Smooth muscle cell of trachea (primary cell): ENCODE measurements at places on chromosomes 11 and 22. TPM values are rescaled to one million over a fixed set of nuclear protein-coding genes. Genes with fewer than 3 reads are reported as not detected.

The MAPK8IP2 gene
- total RNA-seq: 0.29 and 0.50 TPM in 2 replicates

The ZP1 gene
- total RNA-seq: 0.17 TPM in 1 of 2 replicates, not detected in the other

The PIK3IP1 gene
- total RNA-seq: 37.1 and 55.1 TPM in 2 replicates

The STIP1 gene
- 119 and 132 TPM in 2 replicates for total RNA-seq

The IGLL1 gene
- not detected in 2 replicates for total RNA-seq

The ATL3 gene
- 169 and 178 TPM in 2 replicates for total RNA-seq

The TRIM51 gene
- total RNA-seq: not detected in 2 replicates

The ARHGAP8 gene
- total RNA-seq: 1.2 TPM in 1 of 2 replicates, not detected in the other

The SLCO2B1 gene
- total RNA-seq: under 0.01 TPM in 1 of 2 replicates, not detected in the other

The BANF1 gene
- 17.5 and 26.5 TPM in 2 replicates for total RNA-seq

The OR56A1 gene
- under 0.01 TPM in 1 of 2 replicates, not detected in the other for total RNA-seq

The SYVN1 gene
- 19.8 and 22.7 TPM in 2 replicates for total RNA-seq

The RBMXL2 gene
- not detected in 2 replicates for total RNA-seq

The CABP4 gene
- not detected in 2 replicates for total RNA-seq

The ATP5MG gene
- total RNA-seq: 21.0 and 34.8 TPM in 2 replicates

The ADAMTS15 gene
- 35.8 and 46.6 TPM in 2 replicates for total RNA-seq

The HEPN1 gene
- total RNA-seq: not detected in 2 replicates

The KRTAP5-7 gene
- total RNA-seq: 0.17 TPM in 1 of 2 replicates, not detected in the other
